ENCODE measurements at places on chromosomes 4 and X.
A peak's percentile ranks its signal among the peaks of the same experiment; 100 is the strongest.

DNA sequence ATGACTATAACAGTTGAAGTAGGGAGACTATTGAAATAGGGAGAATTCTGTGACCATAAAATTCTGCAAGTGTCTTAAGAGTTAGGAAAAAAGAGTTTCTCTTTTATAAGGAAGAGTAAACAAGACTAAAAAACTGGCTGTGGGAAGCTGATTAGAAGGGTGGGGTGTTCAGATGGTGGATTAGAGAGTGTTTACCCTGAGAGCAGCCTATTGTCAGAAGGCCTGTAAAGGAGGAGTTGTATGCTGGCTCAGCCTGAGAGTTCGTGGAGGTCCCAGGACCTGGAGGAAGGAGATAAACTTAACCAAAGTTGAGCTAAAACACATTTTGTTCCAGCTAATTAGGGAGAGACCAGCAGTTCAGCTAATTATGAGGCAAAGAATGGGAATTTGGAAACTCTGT lies 629.7 kb downstream of the PCDH7 start:
- no peak for DNase-seq

- DNase-seq, result no peak
These were observed 201.3 kb upstream of the CTSO start for GRCh38 chr4:156154978-156155377.

DNA sequence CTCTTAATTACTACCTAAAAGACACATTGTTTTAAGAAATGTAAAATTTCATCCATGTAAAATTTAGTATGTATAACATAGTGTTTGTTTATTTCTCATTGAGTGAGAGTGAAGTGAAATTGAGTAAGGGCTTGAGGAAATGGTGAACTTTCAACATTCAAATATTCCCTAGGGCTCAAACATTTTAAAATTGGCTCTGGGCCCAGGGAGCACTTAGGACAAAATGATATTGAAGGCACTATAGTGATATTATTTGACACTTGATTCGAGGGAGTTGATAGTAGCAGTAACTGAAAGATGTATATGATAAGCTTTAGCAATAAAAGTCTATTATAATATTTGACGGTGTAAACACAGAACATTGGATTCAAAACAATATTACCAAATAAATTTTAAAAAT lies 1244.0 kb upstream of the TENM3 start:
- DNase-seq, result no peak

DNA sequence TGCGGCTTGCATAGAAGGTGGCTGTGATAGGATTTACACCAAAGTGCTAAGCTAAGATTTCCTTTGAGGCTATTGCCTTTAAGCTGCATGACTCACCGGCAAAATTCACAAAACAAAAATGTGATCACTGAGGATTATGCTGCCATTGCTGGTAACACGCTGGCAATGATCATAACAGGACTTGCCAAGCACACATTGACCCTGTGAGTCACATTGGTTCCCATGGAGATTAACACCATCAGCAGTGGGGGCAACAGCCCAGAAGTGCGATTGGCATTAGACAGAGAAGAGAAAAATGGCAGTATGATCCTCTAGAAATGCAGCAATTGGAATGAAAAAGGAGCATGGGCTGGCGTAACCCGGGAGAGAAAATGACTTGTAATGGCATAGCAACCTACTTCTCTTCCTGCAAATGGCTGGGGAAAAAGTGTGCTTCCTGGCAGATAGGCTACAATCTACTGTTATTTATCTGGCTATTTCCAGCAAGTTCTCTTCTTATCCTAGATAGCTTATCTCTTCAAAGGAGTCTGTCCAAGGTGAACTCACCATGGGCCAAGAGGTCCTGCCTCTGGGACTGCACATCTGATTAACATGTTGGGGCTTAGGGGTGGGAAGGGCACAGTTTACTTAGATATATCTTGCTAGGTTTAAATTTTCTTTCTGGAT lies 314.2 kb upstream of the IGFBP7 start:
- no peak for DNase-seq

DNA sequence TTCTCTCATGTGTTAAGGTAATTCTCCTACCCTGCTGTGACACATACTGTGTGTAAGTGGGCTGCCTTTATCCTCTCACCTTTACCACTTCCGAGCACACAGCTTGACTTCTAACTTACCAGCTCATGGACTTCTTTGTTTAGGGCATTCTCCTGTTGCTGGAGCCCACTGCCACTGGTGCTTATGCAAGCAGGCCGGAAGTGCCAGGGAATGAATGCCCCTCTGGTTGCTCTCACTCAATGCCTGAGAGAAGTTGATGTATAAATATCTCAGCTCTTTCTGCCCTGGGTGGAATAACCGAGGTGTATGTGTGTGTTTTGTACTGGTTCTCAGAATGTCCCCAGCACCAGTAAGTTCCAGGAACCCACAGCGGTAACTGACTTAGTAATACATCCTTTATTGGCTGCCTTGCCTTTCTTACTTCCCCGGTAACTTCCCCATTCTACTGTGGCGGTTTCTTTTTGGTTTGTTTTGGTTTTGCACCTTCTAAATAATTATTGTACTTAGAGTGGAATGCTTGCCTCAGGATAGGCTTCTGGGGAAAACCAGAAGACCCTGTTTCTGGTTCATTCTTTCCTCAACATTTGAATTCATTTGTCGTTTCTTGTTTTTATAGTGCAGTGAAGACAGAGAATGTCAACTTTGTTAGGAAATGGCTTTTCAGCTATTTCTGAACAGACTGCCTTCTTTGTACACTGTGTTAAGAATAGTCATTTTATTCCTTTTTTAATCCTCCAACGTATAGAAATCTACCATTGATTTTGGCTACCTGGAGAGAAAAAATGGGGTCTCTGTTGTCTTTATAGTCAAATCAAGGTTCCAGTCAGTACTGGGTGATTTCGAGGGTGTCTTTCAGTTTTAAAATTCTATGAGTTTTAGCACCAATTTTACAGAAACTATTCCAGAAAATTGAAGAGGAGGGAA lies 45.4 kb downstream of the CXorf58 start:
- peak; percentile 81 for DNase-seq
